ENCODE measurements at places on chromosomes 13 and 19.

DNA sequence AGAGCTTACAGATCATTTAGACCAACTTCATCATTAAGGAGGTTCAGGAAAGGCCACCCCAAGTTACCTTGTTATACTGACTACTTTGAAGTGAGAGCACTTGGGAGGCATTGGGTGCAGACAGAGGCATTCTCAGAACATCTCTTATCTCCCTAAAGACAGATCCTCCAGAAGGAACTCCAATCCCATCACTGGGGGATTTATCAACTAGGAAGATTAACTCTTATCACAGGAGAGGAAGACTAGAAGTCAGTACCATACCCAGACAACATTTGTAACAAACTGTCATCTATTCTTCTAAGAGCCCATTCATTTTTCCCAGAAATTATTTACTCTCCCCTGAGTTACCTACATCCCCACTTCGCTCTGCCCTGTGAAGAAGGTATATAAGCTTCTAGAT lies 5.8 kb upstream of the RFXAP start:
- DNase-seq = no peak

- DNase-seq = no peak
Measured at GRCh38 chr19:14473978-14474578, 1.1 kb downstream of the PTGER1 start.

GRCh38 chr19:39183104-39183503 lies 13.7 kb upstream of the NCCRP1 start:
- DNase-seq = peak; percentile 48

- no peak for DNase-seq
Measured at GRCh38 chr13:78638216-78638615, 20.7 kb downstream of the OBI1 start.

DNA sequence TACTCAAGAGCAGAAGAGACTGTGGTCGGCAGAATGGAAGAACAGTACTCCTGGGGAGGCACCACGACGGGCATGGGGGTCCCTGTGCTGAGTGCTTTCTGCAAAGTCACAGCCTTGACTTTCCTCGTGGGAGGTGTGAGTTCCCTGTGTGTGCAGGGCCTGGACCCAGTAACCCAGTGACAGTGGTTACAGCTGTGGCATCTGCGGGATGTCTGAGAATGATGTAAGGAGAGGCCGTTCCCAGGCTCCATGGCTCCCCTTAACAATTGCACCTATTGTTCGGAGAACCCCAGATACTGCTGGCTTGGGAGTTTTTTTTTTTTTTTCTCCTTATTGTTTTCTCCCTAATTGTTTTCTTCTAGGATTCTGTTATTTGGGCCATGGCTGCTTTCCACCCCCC lies 5.1 kb upstream of the NANOS2 start:
- DNase-seq = no peak

DNA sequence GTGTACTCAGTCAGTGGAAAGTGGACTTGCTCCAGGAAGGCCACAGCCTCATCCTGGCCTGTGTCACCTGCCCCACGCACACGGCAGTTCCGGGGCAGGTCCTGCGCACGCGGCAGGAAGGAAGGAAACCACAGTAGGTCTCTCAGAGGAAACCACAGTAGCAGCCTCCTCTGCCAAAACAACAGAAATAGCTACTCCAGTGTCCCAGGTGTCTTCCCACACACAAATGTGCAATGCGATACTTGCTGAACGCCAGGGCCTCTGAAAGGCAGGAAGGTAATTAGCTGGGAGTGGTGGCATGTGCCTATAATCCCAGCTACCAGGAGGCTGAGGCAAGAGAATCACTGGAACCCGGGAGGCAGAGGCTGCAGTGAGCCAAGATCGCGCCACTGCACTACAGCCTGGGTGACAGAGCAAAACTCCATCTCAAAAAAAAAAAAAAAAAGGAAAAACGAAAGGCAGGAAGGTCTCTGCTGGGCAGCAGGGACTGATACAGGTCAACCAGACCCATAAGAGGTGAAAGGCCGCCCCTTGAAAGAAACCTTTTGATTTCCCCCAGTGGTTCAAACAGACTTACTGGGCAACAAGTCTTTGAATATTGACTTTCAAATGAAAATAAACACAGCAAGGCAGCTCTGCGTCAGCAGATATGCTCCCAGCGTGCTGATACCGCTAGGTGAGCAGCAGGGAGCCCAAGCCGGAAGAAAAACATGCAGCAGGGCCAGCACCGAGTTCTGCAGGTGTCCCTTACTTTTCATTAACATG lies 49.5 kb downstream of the CRYL1 start:
- no peak for DNase-seq

DNA sequence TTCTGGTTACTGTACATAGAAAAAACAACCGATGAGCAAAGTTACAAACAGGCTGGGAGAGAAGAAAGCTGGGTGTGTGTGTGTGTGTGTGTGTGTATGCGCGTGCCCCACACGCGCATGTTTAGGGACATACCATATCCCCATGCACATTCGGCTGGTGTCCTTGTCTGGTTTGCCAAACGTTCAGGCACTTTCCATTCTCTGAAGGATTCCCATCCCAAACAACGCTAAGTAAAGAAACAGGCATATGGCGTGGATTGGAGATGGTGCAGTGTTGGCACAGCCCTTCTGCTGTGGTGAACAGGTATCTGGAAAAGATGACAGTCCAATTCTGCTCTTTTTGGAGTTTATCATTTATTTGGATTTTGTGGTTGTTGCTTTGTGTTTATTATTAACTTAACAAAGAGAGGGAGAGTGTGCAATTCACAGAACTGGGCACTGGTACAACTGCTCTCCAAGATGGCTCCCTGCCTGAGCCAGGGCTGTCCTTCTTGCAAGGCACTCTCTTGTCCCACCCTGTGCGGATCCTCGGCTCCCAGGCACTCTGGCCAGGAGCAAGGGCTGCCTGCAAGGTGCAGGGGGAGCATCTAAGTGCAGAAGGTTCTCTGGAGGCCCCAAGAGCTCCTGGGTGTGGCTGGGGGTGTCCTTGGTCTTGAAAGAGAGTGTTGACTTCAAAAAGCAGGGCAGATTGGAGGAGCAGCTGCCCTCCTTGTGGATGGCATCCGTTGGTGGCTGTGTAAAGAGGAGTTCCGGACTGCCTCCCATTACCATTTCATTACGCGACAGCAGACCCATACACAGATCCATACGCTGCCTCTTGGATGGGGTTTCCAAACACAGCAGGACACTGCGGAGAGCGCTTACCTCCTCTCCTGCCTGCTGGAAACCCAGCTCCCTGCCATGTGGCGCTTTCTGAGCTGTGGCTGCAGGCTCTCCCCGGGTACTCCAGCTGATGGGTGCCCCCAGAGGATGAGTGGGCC lies 263.1 kb downstream of the ZNF536 start:
- no peak for DNase-seq

DNA sequence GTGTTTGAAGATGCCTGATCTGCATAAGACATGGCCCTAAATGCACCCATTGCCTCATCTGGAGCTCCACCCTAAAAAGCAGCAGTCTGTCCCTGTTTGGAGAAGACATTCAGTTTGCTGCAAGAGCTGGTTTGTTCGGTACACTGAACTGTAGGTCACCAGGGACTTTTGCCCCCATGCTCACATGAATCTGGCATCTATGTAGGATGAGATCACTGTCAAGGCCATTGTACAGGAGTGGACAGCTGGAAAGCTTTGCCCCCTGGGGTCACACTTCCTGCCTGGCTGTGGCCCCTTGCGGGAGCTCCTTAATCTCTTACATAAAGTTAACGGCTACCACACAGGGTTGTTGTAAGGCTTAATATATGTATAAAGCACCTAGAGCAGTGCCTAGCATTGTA lies 73.0 kb downstream of the IPO5 start:
- DNase-seq = peak; percentile 32

DNA sequence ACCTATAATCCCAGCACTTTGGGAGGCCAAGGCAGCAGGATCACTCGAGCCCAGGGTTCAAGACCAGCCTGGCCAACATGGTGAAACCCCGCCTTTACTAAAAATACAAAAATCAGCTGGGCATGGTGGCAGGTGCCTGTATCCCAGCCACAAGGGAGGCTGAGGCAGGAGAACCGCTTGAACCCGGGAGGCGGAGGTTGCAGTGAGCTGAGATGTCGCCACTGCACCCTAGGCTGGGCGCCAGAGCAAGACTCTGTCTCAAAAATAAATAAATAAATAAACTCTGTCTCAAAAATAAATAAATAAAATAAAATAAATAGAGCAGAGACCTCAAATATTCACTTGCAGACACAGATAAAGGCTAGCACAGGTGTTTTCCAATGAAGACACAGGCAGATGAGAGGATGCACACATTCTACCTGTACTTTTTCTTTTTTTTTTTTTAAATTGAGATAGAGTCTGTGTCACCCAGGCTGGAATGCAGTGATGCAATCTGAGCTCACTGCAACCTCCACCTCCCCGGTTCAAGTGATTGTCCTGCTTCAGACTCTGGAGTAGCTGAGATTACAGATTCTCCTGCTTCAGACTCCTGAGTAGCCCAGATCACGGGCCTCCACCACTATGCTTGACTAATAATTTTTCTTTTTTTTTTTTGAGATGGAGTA lies 2.7 kb upstream of the RPS16 start:
- peak; percentile 51 for DNase-seq

DNA sequence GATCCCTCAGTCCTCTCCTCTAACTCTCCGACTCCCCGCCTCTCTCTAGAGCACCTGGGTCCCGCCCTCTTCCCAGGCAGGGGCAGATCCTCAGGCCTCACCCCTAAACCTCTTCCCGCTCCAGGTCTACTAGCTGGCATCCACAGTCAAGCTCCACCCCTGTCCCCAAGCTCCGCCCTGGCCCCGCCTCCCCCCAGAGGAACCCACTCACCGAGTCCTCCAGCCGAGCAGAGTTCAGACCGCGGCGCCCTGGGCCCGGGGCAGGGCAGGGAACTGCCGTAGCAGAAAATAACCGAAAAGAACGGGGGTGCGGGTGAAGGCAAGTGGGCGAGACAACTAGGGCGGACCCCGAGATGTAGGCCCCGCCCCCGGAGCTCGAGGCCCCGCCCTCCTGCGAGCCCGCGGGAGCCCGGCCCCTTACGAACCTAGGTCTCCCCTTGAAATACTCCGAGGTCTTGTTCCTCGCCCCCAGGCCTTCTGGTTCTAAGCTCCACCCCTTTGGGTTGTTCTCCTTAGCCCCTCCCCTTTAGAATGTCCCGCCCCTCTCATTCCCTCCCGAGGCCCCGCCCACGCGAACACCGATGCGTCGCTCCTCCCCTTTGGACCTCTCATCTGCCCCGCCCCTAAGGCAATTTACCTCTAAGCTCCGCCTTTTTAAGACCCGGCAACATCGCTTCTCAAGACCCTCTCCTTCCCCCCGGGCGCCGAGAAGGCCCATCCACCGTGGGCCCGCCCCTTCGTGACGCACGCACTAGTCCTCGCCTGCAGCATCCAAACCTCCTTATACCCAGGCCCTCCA lies at the start of gene GGN:
GGN (minus strand) TSS at position 485 of the 799 bp plus-strand sequence. CDS start 773 bp downstream, outside the sequence.
- peak; percentile 94 for DNase-seq

DNA sequence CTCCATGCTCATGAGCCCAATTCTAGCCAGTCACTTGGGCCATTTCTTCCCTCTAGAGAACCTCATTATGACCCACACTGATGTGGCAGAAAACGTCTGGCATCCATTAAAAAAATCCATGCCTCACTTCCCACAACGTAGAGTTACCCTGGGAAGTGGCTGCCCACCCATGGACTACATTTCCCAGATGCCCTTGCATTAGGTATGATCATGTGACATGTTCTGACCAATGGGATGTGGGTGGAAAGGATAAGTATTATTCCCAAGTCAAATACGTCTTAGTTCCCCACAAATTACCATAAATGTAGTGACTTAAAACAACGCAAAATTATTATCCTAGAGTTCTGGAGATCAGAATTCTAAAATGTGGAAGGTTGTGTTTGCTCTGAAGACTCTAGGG lies 47.9 kb upstream of the ZNRF4 start:
- DNase-seq = peak; percentile 24

GRCh38 chr13:114087430-114087829 lies 45.0 kb downstream of the RASA3 start:
- DNase-seq = no peak

DNA sequence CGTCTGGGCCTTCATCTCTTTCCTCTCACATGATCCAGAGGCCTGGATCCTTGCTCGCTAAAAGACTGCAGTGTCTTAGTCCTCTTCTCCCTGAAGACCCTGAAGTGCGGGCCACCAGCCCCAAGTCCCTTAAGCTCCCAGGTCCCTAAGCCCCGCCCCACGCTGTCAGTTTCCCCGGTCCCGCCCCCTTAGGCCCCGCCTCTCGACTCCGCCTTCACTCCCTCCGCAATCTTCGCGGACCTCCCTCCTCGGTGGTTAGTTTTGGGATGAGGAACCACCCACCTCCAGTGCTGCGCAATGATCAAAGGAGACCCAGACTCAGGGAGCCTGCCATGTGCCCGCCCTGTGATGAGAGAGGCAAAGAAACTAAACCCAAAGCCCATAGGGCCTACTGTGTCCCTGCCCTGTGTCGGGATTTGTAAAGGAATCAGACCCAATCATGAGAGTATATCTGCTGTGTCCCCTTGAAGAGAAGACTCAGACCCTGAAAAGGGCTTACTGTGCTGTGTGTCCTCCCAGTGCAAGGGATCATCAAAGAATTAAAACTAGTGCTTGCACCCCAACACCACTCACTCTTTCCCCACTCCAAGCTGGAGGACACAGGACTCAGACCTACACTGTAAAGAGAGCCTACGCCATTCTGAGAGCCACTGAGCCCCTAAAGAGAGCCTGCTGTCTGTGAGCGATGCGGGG lies 3.0 kb upstream of the COX6B1 start:
- peak; percentile 55 for DNase-seq
